ENCODE measurements at places on chromosomes 7 and 10.
A peak's percentile ranks its signal among the peaks of the same experiment; 100 is the strongest.

DNA sequence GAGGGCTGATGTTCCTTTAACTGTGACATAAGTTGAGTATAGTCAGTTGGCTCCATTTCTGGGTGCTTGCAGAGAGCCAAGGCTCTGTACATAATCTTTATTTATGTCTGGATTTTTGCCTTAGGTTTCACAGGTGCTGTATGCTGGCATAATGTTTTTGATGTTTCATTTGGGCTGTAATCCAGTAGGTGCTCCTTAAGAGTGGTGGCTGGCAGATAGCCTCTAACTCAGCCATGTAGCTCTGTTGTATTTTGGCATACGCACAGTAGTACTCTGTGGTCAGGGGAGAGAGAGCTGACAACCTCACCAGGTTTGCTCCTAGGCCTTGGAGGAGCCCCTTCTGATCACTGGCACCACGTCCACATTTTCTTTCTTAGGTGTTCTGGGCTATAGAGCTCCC lies 61.1 kb downstream of the RNF133 start:
- DNase-seq, result no peak

DNA sequence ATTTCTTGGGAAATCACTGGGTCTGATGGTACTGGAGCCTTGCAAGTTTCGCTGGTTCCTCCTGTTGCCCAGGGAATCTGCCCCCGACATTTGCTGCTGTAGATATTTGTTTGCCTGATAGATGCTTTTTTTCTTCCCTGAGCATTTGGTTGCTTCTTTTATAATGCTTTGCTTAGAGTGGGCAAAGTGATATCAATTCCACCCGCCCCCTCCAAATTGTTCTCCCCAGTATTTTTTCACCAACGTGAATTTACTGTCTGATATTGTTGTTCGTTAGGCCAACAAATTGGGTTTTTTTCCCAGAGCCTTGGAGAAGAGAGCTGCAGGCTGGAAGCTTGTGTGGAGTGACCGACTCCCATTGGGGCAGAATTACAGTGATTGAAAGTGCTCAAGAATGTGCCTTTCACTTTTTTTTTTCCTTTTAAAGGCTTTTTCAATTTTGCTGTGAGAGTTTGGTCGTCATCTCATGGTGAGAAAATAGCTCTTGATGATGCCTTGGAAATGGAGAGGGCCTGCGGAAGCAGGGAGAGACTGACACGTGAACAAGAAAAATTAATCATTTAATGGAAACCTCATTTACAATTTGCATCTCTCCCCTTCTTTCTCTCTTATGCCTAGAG lies 2.5 kb downstream of the GRK5 start:
- no peak for DNase-seq

GRCh38 chr10:113631684-113632367 lies 32.0 kb downstream of the NRAP start:
- no peak for DNase-seq

- DNase-seq, result no peak
These were observed 2.4 kb downstream of the NAMPT start for GRCh38 chr7:106282390-106282789.

DNA sequence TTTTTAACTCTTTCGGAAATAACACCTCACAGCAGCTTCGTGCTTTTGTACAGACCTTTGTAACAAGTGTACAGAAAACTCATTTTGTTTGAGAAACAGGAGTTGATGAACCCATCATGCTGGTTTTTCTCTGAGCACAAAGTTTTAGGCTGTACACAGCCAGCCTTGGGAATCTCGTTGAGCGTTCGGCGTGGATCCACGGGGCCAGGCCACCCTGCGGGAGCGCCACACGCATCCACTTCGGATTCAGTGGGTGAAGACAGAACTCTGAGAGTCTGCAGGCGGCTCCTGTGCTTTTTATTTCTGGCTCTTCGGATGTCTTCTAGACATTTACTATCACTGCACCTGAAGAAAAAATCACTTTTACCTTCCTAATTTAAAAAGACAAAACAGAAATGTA lies 131.2 kb downstream of the SMURF1 start:
- peak; percentile 12 for DNase-seq

- no peak for DNase-seq
These were observed 82.7 kb downstream of the GLRX3 start for GRCh38 chr10:130218936-130219335.

DNA sequence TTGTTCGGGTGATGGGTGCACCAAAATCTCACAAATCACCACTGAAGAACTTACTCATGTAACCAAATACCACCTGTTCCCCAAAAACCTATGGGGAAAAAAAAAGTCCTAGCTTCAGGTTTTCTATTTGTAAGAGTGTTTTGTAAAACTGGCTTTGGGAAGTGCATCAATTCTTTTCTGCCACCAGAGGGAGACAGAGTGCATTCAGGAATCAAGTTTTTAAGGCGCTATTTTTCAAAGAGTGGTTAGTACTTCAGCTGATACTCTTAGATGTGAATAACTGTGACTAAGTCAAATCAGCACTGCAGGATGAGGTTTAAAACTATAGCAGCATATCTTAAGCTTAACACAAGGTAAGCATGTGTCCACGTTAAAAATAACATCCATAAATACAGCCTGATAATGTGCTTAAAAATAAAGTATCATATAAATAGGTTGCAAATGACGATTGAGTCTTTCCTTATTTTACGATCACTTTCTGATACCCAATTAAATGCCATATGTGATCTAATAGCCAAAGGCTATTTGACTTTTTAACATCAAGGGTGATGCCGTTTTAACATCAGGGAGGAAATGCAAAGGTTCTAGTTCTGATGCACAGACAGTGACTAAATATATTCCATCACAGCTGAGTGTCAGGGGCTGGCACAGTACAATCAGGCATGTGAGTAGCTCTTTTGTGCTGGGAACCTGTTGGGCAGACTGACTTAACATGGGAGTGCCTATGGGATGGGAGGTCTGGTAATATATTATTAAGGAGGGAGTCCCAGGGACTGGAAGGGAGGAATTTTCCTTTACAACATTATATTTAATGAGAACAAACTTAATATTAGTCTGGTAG lies 10.6 kb upstream of the LYZL2 start:
- no peak for DNase-seq

DNA sequence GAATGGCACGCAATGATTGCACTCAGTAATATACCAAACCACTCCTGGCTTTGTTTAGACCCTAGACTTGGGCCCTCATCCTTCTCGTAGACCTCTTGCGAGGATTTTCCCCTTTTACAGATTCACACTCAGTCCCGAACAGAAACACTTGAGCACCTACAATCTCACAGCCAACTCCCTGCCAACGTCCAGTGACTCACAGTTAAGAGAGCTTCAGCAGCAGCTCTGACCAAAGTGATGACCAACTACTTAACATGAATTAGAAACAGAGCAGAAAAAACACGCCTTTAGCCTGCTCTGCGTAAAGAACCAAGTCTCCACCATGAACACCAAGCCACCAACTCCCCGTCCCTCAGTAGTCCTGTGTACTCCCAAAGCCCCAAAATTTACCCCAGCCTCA lies 2.2 kb downstream of the DNAJC30 start:
- no peak for DNase-seq

DNA sequence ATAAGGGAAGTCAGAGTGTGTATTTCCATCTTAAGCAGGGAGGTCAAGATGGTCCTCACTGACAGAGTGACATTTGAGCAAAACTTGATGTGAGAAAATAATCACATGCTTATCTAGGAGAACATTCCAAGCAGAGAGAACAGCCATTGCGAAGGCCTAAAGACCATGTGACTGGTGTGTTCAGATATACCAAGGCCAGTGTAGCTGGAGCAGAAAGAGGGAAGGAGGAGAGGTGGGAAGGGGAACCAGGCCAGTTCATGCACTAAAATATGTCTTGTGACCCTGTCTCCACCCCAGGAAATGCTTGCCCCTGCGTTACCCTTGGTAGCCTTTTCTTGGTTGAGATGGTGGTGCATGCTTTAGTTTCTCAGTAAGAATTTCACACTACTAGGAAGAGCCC lies 77.4 kb downstream of the CACNB2 start:
- DNase-seq, result no peak

- no peak for DNase-seq
These were observed 52.3 kb upstream of the SLC35B4 start for GRCh38 chr7:134368851-134369544.

GRCh38 chr10:28853195-28853594 lies 175.9 kb downstream of the BAMBI start:
- DNase-seq, result peak; percentile 52

DNA sequence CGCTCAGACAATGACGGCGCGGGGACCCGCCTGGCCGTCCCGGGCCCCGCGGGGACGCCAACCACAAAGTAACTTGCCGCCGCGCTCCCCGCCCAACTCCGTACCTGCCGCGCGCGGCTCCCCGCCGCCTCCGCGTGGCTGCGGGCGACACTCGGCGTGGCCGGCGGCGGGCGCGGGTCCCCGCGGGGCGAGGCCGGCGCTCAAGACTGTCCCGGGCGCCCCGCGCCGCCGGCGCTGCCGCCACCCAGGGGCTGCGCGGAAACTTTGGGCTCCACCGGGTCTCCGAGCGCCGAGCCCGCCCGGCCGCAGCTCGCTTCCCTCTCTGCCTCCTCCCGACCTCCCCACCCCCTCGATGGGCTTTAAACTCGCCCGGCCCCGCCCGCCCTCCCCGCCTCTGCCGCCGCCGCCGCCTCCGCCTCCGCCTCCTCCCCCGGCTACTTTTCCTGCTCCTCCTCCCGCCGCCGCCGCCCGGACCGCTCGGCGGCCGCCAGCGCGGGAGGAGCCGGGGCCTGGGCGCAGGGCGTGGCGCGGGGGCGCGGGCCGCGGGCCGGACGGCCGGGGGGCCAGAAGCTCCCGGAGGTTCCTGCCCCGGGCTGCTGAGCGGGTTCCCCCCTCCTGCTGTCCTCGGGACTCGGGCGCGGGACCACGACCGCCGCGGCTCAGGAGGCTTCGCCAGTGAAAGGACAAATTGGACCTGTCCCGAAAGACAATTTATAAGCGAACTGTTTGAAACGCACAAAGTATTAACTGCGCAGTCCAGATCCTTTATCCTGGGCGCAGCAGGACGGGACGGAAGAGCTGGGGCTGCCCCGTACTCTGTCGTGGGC lies 10.6 kb upstream of the GRB10 start:
- peak; percentile 34 for DNase-seq

- no peak for DNase-seq
These were observed 148.6 kb downstream of the GRK5 start for GRCh38 chr10:119355930-119356329.

- no peak for DNase-seq
These were observed 38.3 kb upstream of the KLHL7 start for GRCh38 chr7:23067271-23067670.

DNA sequence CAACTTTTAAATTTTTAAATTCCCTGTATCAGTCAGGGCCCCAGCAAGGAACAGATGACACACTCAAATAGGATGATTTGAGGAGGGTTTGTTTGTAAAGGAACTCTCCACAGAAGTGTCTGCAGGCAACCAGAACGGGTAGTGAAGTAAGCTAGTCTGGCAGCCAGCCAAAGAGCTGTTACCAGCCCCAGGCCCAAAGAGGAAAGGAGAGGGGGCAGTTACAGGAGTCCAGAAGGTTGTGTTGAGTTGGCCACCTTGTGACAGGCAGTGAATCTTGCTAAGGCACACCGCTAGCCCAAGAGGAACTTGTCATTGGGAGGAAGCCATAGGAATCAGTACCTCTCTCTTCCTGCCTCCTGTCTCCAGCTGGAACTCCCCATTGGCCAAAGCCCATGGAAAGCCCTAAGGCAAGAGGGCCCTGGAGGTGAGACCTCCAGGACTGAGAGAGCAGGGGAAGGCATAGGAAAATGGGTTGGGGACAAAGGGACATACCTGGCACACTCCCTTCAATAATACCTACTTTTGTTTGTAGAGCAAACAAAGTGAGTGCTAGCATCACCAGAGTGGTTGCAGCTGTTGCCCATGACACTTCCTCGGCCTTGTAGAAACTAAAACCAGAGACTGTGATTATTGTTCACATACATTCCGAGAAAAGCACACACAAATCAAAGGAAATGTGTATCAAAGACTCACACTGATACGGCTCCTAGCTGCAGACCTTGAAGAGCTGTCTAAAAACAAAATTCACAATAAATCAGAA lies 25.4 kb upstream of the GATAD1 start:
- DNase-seq, result no peak

DNA sequence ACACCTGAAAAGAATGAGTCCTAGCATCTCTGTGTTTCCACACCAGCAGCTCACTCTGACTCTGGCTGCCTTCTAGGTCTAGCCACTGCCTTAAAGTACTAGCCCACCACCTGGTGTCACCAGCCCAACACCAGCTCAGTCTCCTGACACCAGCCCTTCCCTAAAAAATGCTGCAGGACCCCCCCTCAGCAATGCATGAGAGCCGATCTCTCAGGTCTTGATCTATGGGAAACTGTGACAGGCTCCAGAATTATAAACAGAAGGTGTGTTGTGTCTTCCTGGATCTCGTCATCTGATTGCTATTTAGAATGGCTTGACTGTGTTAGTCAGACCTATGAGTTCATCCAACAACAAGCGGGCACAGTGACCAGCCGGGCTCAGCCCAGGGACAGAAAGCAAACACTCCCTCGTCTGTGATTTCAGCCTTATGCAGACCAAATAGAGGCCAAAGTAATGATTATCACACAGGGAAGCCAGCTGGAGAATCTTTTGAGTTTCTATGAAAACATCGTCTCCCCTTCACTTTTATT lies 66.6 kb downstream of the CUBN start:
- peak; percentile 58 for DNase-seq

DNA sequence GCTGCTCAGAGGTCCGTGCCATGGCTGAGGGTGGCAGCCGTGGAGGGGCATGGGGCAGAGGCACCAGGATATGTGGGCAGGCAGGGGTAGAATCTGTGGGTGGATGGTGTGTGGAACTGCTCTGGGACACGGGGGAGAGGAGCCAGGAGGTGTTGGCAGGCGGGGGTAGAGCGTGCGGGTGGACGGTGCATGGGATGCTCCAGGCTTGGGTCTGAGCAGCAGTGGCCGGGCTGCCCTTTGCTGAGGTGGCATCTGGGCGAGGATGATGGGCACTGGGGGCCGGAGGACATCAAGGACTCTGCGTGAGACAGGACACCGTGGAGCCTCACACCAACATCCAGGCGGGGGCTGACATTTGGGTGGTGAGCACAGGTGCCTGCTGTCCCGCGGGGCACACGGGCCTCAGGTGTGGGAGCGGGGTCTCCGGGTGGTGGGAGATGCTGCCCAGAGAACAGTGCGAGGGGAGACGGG lies 46.2 kb downstream of the JAKMIP3 start:
- no peak for DNase-seq

DNA sequence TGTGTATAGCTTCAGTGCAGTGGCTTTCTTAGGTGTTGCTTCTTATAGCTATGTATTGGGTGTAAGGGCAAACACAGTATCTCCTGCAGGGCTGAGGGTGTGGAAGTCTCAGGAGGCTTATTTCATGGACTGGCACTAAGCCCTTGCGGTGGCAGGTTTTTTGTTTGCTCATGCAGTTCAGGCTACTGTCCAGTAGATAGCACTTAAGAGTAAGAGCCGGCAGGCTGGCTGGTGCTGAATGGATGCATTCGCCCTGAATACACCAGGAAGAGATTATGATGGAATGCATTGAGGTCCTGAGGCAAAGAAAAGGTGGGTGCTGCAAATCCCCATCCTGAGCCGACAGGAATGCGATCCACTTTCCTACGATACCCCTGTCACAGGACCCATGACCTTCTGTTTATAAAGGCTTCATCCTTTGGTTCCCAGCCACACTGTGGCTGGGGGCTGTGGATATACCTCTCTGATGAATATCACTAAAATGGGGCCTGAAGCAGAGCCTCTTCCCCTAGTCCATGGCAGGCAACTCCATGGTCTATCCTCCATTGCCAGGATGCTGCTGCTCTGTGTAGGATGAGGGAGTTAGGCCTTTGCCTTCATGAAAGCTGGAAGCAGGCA lies 44.9 kb downstream of the ANXA8 start:
- peak; percentile 71 for DNase-seq

- no peak for DNase-seq
These were observed 7.7 kb downstream of the HDAC9 start for GRCh38 chr7:18503126-18503866.

All from testis (tissue), 5 donors.